ENCODE measurements at places on chromosomes 12 and 14.
A peak's percentile ranks its signal among the peaks of the same experiment; 100 is the strongest.

DNA sequence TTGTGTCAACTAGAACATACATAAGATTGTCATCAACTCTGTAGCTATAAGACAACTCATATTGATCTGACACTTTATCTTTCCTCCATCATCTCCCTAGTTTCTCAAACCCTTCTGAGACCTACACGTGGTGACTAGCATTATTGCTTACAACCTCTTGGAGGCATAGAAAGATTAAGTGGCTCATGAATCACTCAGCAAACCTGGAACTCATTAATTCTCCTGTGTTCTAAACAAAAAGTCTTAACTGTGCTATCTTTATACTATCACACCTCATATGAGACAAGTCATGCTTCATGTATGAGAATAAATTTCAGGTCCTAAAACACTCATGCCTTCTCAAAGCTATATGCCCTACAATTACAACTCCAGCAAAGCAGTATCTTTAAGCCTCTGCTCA, 408.6 kb upstream of the SYT1 start:
- no peak for DNase-seq

GRCh38 chr14:86798330-86798729, 1194.7 kb downstream of the GALC start:
- no peak for DNase-seq

DNA sequence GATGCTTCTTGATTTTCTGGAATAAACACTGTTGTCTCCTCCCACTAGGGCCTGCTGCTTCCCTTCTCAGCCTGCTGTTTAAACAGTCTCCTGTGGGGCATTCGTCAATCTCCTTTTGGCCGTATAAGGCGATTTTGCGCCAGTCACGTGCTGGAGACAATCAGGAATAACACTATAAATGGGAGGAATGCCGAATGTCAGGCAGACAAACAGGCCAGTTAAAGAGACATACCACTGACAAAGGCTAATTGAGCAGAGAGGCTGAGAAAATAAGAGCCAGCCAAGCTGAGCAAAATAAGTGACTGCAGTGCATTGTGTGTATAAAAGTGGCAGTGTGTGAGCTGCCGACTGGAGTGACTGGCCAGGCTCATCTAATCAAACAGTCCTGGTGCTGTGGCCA, 23.3 kb downstream of the DMAC2L start:
- DNase-seq, result no peak

GRCh38 chr12:83106873-83107272, 420.2 kb downstream of the TMTC2 start:
- DNase-seq, result no peak

GRCh38 chr12:48132826-48133225, 13.7 kb downstream of the PFKM start:
- DNase-seq, result no peak

DNA sequence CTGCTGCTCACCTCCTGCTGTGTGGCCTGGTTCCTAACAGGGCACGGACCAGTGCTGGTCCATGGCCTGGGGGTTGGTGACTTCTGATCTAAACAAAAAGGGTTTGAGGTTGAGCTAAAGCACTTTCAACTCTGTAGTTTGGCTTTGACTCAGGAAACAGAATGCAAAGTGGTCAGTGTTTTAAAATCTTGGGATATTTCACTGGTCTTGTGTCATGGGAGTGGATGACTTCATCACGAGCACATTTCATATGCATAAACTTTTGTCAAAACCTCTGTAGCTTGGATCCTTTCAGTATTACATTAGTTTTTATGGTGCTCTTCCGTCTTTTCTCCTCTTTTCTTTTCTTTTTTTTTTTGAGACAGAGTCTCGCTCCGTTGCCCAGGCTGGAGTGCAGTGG, 25.6 kb downstream of the FAM161B start:
- DNase-seq, result no peak

DNA sequence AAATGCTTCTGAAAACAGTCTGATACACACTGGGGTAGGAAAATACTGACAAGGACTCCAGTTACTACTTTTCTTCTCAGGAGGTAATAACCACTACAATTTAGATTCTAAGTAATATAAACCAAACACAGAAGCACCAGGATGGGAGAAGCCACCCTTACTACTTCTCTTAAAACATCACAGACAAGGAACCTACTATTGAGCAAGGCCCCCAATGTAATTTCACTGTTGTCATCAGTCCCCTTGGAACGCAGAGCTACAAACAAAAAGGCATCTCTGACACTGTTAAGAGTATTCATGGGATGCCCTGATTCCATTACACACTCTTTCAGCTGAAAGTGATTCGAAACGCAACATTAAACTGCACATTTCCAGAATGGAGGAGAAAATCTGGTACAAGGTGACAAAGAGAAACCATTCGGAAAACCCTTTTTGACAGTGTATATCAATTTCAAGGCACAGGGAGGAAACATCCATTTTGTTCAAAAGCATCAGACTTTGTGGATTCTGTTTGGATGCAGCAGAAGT, 185.9 kb downstream of the PPM1H start:
- DNase-seq, result no peak

DNA sequence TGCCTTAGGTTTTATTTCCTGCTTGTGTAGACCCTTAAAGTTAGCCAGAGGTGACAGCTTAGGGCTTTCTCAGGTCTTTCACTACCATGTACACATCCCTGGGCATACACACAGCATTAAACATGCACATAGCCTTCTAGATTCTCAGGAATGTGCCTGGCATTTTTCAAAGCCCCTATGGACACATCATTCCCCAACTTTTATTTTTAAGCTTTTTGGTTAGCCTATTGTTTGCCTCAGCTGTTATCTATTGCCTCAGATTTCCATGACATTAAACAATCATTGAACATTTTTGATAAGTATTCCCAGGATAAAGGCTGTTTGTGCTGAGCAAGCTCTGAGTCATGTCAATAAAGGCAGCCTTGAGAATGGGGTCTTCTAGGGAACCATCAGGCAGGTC, 15.1 kb upstream of the PPM1A start:
- DNase-seq, result no peak

- no peak for DNase-seq
These were observed 44.5 kb downstream of the GTF2A1 start for GRCh38 chr14:81176241-81176640.

- DNase-seq, result no peak
These were observed 436.7 kb downstream of the DAD1 start for GRCh38 chr14:22152161-22152870.

DNA sequence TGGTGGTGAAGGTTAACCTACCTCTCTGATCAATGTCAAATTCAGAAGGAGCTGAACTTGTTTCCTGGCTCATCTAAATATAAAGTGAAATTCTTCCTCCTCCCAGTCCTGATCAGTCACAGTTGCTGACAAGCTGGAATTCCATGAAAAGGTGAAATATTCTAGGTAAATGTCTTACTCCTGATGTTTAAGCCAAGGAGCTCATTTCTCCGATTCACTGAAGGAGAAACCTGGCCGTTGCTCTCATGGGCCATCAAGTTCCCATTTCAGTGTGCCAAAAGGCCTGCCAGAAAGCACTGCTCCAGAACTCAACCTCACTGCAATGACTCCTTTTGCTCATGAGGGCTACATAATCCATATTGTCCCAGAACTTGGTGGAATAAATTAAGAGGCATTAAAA, 707.5 kb downstream of the GALC start:
- DNase-seq, result no peak

DNA sequence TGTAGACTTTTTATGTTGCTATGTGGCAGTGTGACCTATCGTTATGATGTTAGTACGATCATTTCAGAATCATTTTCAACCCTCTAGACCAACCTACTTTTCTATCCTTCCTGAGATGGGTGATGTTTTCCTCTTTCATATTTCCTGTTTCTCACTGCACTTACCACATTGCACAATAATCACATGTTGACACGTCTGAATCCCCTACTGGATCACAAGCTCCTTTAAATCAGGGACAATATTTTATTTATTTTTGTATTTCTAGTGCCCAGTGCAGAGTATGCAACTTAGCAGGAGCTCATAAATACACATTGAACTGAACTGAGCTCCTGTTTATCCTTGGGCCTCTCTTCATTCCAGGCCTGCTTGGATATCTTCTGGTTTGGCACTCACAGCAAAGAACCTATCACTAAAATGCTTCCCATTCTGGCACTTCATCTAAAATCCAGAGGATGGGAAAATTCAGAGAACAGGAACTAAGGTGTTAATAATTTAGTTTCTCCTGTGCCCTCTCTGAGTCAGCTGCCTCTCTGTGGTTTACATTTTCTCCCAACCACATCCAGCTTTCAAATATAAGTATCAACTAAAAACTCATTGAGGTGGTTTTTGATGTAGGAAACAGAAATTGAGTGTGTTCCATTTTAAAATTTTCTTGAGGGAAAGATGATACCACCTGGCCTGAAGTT, 69.4 kb upstream of the DYRK2 start:
- DNase-seq, result no peak

- no peak for DNase-seq
These were observed 19.3 kb upstream of the TUBA1A start for GRCh38 chr12:49208146-49208545.

DNA sequence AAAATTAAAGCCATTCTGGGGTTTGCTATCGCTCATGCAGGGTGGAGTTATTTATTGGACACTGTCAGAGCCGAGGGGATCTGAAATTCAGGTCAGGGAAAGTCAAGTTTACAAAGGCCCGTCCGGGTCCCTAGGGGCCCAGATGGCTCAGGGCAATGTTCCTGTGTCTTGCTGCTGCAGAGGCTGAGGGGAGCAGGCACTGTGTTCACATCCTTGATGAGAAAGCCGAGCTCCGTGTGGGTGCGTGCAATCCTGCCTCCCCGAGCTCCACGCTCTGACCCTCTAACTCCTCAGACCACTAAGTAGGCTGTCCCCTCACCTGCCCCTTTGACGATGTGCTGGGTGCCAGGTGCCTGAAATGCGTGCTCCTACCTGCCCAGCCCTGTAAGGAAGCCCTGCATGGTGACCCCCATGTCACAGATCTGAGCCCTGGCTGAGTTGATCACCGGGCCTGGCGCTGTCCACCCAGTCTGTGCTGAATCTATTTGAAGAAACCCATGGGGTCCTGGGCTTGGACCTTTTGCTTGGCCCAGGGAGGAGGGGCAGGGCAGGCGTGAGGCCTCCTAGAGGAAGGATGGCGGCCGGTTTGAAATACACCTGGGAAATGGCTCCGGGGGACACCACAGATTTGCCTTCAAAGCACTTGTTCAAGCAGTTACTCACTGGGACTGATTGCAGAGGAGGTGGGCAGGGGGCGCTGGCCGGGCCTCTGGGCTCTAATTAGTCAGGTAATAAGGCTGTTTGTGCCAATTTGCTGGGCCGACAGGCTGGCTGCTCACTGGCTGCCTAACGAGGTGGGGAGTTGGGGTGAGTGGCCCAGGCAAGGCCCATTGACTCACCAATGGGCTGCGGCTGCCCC, 204.3 kb downstream of the KIF26A start:
- DNase-seq, result no peak

GRCh38 chr12:31316891-31317290, 9.1 kb downstream of the SINHCAF start:
- no peak for DNase-seq

DNA sequence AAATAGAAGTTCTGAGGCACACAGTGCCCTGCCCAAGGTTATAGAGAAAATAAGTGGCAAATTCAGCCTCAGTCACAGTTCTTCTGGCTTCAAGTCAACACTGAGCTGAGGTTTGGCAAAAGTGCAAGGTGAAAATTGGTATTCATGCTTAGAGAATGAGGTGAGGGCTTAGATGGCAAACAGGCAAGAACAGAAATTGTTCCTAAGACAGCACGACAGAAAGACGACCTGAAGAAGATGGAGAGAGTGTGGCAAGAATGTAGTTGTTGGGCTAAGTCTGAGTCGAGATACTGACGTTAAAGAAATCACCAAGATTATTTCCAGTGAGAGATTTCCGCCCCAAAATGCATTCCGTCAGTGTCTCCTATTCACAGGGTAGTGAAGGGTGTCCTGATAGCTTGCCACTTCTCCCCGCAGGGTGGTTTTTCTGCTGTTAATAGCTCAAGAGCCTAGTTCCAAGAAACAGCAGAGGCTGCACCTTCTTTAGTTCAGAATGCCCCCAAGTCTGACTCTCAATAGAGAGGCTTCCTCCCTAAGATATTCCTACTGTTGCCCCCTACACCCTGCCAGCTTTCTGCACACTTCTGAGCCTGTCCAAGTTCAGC, 260.8 kb upstream of the AMIGO2 start:
- no peak for DNase-seq

GRCh38 chr14:92986254-92987147, 63.6 kb downstream of the CHGA start:
- DNase-seq, result no peak

GRCh38 chr12:125856896-125857295, 791.7 kb downstream of the AACS start:
- no peak for DNase-seq

- DNase-seq, result no peak
These were observed 18.5 kb downstream of the TESC start for GRCh38 chr12:117080661-117081144.

DNA sequence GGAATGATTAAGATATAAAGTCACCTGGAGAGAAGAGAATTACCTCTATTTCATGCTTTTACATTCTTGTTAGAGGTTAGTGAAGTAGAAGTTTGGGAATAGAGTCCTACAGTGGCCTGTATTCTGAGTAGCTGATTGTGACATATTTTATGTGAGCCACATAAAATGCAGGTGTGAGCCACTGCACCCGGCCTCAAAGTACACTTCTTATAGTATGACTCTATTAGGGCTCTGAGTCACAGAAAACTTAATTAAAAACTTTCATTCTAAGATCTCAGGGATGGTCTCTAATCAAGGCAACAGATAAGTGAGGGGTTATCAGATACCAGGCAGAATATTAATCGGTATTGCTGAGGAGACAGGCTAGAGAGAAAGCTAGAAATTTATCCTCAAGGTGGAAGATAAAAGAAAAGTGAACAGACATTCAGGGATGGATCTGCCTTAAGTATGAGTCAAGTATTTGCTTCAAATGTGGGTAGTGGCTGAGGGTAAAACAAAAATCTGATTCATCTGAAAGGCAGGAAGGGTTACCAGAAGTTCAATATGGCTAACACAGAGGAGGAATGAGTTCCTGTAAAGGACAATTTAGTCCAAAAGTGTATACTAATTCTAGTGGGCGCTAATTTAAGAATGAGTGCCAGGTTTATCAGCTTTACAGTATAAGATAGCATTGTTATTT, 5.5 kb upstream of the G2E3 start:
- no peak for DNase-seq

DNA sequence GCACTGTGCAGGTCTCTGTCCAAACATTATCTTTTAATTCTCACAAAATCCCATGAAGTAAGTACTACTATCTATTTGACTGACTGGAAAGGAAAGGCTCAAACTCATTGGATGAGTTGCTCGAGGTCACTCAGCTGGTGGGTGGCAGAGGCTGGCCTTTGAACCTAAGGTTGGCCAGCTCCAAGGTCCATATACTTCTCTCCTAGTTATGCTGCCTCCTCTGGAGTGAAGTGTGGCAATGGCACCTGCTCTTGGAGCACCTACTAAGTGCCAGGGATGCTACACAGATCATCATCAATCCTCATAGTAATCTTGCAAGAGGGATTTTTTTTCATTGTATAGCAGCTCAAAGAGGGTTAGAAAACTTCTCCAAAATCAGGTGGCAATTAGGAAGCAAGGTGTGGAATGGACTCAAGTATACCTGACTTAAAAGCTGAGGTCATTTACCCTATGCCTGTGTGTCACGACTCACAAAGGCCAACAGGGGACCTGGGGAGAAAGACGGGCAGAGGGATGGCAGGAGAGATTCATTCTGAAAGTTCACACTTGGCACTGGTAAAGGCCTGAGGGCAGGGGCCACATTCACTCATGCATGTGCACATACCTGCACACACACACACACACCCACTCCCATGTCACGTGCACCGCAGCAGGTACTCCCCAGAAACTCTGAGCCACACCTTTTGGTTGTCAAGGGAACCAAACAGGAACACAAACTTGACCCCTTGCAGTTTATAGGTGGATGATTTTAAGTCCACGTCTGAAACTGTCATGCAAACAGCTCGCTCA, 146.4 kb downstream of the FOXN3 start:
- DNase-seq, result no peak

GRCh38 chr14:103104654-103105452, 10.3 kb downstream of the EXOC3L4 start:
- DNase-seq, result peak; percentile 69
